ENCODE measurements at places on chromosomes 13 and 19.

DNA sequence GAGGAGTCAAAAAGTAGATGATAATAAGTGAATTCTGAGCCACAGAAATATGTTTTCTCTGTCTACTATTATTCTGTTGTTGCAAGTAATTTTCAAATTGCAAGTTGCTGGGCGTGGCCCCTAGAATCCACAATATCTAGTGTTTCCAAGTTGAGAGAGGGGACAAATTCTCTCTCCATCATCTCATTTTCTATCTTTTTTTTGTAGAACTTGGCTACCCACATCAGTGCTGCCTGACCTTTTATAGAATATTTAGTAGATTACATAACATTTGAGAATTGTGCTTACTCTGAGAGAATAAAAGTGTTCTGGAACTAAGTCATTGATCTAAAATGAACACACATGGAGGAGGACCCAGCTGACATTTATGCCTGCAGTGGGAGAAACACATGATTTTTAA lies 110.9 kb upstream of the CSNK1A1L start:
- DNase-seq, result no peak

DNA sequence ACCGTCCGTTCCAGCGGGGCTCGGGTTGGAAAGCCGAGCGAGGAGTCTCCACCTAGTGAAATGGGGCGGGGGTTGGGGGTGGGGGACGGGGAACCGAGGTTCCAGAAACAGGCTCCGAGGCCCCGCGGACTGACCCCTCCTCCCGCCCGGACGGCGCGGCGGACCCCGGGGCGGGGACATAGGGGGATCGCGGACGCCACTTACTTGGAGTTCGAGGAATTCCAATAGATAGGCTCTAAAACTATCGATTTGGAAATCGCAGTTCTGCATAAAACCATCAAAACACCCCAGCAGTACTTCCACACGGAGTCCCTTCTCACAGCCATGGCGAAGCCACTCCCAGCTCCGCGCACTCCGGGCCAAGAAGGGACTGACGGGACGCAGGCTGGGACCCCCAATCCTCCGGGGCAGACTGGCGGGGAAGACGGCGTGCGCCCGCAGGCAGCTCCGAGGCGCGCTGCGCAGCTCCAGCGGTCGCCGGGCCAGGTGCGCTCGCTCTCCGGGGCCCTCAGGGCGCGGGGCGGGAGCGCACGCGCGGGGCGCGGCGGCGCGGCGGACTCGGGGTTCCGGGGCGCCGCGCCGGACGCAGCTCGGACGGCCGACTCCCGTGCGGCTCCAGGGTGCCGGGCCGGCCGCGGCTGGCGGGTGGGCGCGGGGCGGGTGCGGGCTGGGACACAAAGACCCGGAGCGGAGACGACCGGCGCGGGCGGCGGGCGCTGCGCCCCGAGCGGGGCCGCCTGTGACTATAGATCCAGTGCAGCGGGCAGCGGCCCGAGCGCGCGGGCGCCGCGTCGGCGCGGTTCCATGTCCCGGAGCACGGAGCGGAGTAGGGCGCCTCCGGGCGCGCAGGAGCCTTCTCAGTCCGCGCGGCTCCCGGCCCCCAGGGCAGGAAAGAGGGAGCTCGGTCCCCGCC lies 567 bp downstream of the EFNB2 start:
- DNase-seq, result peak; percentile 9

DNA sequence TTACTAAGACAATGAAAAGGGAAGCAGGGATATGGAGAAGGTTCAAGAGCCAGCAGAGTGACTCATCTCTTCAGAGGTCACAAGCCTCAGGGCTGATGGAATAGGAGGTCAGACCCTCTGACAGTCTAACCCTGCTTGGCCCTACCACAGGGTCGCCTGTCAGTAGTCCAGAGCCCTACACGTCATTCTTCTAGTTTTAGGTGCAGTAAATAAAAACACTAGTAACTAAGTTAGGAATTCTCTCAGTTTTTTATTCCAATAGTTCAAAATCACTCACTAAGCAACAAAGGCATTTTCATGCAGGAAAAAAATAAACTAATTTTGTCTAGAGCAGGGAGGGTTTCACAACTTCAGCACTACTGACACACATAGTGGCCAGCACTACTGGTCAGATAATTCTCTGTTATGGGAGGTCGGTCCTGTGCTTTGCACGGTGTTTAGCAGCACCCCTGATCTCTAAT lies 27.2 kb downstream of the FOXO1 start:
- no peak for DNase-seq

DNA sequence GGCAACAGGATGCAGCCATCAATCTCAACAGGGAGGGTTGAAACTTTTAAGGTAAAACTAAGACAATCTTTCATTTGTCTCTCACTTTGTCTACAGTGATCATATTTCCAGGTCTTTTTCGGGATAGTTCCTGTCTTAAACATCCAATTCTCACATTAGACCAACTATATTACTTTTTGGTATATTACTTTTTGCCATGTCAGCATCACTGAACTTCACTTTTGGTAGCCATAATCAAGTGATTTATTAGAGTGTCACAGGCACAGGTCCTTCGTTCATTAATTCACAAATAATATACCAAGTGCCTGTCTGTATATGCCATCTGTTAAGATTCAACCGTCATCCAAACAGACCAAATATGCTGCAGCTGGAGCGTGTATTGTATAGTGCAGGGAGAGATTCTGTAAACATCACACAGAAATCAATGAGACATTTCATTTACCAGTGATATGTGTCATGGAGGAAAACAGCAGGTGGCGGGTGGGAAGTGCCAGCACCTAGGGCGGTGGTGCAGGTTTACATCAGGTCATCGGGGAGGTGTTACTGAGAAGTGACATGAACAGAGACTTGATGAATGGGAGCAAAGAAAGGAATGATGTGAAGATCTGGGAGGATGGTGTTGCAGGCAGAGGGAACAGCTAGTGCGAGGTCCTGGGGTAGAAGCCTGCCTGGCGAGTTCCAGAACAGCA lies 24.9 kb downstream of the ARHGEF7 start:
- DNase-seq, result no peak

- DNase-seq, result no peak
Measured at GRCh38 chr19:22530042-22530441, 104.1 kb upstream of the ZNF492 start.

GRCh38 chr19:869245-870177 lies 10.0 kb downstream of the CFD start:
- DNase-seq, result no peak

GRCh38 chr13:24279327-24280110 lies 29.9 kb upstream of the C1QTNF9 start:
- DNase-seq, result no peak

GRCh38 chr19:52665529-52665928 lies 27.4 kb upstream of the ZNF83 start:
- DNase-seq, result no peak

GRCh38 chr19:41919948-41920712 lies 8.1 kb downstream of the ERFL start:
- no peak for DNase-seq

- no peak for DNase-seq
Measured at GRCh38 chr19:11296264-11296663, 304 bp downstream of the TSPAN16 start.

DNA sequence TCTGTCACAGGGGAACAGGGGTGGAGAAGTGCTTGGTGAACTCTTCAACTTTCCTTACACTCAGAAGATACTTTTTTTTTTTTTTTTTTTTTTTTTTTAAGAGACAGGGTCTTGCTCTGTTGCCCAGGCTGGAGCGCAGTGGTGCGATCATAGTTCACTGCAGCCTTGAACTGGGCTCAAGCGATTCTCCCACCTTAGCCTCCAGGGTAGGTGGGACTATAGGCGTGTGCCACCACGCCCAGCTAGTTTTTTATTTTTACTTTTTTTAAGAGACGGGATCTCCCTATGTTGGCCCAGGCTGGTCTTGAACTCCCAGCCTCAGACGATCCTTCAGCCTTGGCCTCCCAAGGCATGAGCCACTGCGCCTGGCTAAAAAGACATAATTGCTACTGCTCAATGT lies 11.5 kb downstream of the CEBPG start:
- DNase-seq, result no peak

GRCh38 chr19:43610493-43610892 lies 1.4 kb upstream of the SRRM5 start:
- DNase-seq, result no peak

DNA sequence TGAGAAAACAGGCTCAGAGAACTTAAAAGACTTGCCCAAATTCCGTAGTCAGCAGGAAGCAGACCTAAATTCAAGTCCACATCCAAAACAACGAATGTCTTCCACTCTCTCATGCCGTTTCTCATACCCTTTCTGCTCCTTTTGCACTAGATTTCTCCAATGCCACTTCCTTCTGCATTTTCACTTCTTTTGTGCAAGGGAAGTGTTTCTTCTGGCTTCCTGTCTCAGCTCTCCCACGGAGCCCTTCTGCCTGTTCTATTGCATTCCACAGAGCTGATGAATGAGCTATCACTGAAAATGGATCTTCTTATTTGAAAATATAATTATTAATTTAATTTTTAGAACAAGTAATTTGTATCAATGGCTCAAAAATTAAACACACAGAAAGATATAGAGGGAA lies 56.1 kb upstream of the STK24 start:
- DNase-seq, result no peak

DNA sequence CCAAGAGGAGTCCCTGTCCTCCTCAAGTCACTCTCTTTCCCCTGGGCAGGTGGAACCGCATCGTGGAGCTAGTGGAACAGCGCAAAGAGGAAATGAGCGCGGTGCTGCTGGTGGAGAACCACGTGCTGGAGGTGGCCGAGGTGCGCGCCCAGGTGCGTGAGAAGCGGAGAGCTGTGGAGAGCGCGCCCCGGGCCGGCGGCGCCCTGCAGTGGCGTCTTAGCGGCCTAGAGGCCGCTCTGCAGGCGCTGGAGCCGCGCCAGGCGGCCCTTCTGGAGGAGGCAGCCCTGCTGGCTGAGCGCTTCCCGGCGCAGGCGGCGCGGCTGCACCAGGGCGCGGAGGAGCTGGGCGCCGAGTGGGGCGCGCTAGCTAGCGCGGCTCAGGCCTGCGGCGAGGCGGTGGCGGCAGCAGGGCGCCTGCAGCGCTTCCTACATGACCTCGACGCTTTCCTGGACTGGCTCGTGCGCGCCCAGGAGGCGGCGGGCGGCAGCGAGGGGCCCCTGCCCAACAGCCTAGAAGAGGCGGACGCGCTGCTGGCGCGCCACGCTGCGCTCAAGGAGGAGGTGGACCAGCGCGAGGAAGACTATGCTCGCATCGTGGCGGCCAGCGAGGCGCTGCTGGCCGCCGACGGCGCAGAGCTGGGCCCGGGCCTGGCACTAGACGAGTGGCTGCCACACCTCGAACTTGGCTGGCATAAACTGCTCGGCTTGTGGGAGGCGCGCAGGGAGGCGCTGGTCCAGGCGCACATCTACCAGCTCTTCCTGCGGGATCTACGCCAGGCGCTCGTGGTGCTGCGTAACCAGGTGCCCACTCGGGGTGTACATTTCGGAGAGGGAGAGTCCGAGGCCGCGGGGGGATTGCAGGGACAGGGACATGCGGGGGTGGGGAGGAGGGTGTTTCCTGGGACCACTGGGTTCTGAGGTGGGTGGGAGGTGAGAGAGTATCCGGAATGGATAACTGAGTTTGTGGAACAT lies 52.8 kb downstream of the SPTBN4 start:
- no peak for DNase-seq

GRCh38 chr13:94620286-94620896 lies 18.7 kb downstream of the GPR180 start:
- DNase-seq, result peak; percentile 14

GRCh38 chr19:45110851-45111266 lies 17.9 kb downstream of the PPP1R37 start:
- DNase-seq, result no peak

- DNase-seq, result no peak
Measured at GRCh38 chr19:11023710-11024109, 62.9 kb downstream of the SMARCA4 start.

- DNase-seq, result no peak
Measured at GRCh38 chr19:34832581-34833112, 59.6 kb upstream of the ZNF599 start.

- no peak for DNase-seq
Measured at GRCh38 chr13:84567848-84568247, 685.6 kb upstream of the SLITRK1 start.

DNA sequence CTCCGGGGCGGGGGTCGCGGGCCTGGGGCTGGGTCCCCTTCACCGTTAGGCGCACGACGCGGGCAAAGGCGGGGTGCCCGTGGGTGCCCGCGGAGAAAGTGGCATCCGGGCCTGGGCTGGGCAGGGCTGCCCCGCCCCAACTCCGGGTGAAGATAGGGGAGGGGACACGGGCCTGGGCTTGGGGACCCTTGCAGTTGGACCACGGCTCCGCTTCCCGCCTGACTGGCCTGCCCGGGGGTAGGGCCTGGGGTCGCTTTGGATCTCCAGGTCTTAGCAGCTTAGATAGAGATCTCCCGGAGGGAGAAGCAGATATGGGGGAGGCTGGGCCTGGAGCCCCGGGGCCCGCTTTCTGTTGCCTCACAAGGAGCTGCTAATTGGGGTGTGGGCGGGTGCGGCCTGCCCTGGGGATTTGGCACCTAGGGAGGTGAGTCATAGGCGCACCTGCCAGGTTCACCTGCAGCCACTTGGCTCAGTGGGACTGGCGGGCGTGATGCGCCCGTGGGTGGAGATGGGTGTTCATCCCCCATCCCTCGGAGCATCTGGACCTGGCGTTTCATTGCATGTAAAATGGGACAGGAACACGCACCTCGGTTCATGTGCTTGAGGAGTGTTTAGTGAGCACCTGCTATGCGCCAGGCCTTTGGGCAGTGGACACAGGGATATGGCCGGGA lies 585 bp downstream of the MAP1S start:
- peak; percentile 19 for DNase-seq

- DNase-seq, result no peak
Measured at GRCh38 chr19:5799247-5800241, 5.3 kb upstream of the NRTN start.

- no peak for DNase-seq
Measured at GRCh38 chr19:34732612-34733211, 1.3 kb upstream of the ZNF181 start.

DNA sequence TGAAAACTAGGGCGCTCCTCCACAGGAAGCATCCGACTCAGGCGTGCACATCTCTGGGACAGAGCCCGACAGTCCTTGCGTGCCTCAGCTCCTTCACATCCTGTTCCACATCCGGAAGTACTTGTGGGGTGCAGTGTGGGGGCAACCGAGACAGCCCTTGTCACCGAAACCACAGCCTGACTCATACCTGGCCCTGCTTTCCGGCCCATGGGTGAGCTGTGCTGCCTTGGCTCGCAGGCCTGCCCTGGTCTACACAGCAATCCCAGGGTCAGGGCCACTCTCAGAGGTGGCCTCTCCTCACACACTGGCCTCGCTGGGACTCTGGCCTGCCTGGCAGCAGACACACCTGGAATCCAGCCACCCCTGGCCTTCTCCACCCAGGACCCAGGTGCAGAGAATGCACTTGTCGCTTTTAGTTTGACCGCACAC lies 100.4 kb downstream of the STK24 start:
- DNase-seq, result peak; percentile 86

- DNase-seq, result peak; percentile 52
Measured at GRCh38 chr13:38350114-38350617, 515 bp downstream of the UFM1 start.

GRCh38 chr19:6415591-6416190 lies 8.9 kb downstream of the KHSRP start:
- DNase-seq, result no peak

All from CD4-positive, alpha-beta T cell treated with Interleukin-12 subunit alpha and Interleukin-12 subunit beta, for 1 hour (primary cell).